ENCODE measurements at places on chromosomes 4 and X.

DNA sequence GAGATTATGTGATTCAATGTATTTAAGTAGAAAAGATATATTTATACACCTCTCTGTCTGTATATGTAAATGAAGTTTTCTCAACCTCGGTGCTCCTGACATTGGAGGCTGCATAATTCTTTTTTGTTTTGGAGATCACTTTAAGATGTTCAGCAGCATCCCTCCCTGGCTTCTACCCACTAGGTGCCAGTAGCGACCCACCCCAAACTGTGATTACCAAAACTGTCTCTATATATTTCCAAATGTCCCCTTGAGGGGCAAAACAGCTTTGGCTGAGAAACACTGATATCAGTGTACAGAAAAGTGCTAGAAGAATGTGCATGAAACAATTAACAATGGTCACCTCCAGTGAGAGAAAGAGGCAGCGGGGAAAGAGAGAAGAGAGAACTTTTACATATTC, 51.2 kb downstream of the DCX start:
- no peak overlapping the region for H3K4me3 ChIP-seq
- no peaks in the 10 kb centered on the region for H3K4me1 ChIP-seq
- peaks cover 60% of the 10 kb centered on the region for H3K27me3 ChIP-seq
- no peak overlapping the region for H3K27ac ChIP-seq
- H3K36me3 ChIP-seq = no peaks in the 10 kb centered on the region
- DNase-seq = no peak

DNA sequence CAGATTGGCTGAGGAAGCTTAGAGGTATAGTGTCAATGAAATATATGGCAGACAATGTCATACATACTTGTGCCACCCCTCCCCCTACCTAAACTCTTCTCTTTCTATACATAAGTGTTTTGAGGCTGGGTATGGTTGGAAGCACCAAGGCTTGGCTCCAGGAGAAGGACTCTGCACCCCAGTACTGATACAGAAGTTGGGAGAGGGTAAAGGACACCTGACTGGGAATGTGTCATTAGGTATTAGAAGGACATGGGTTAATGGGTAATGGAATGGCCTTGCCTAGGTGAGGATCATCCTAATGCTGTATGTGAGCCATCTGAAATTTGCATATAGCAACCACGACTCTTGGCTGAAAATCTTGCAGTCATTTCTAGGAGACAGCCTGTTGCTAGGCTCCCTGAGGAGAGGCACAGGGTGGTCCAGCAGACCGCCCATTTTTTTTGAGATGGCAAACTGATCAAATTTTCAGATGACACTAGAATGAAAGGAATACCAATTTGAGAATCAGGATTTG, 26.8 kb upstream of the AP1S2 start:
- H3K4me3 ChIP-seq = no peak overlapping the region
- no peaks in the 10 kb centered on the region for H3K4me1 ChIP-seq
- no peak overlapping the region for H3K27ac ChIP-seq
- DNase-seq = no peak
- peaks cover 70% of the 10 kb centered on the region for H3K27me3 ChIP-seq
- H3K36me3 ChIP-seq = no peaks in the 10 kb centered on the region

DNA sequence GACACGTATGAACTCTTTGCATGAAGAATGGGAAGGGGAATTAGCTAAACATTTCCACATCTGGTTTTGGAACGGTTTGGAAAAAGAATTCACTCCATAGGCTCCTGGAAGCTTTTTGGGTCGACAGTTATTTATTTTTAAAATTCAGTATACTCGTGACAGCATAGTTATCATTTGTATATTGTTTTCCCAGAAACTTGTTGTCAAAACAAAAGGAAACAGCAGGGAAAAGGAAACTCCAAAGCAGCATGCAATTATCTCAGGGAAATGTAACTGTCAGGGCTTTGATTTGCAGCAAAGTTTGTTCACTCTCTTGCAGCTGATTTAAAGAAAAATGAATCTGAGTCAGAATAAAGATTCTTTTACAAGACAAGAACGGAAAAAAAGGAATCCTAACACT, 86.5 kb downstream of the PLAC1 start:
- H3K27me3 ChIP-seq = peaks cover 37% of the 10 kb centered on the region
- DNase-seq = no peak
- no peak overlapping the region for H3K4me3 ChIP-seq
- H3K4me1 ChIP-seq = peaks cover 29% of the 10 kb centered on the region
- H3K27ac ChIP-seq = no peak overlapping the region

- no peak overlapping the region for H3K4me3 ChIP-seq
- peaks cover 55% of the 10 kb centered on the region for H3K36me3 ChIP-seq
- H3K27me3 ChIP-seq = no peaks in the 10 kb centered on the region
- H3K4me1 ChIP-seq = peaks cover 40% of the 10 kb centered on the region
- peak overlapping the region; percentile 67 for H3K27ac ChIP-seq
Observed at GRCh38 chr4:1731180-1731579, 9.9 kb downstream of the TACC3 start.

DNA sequence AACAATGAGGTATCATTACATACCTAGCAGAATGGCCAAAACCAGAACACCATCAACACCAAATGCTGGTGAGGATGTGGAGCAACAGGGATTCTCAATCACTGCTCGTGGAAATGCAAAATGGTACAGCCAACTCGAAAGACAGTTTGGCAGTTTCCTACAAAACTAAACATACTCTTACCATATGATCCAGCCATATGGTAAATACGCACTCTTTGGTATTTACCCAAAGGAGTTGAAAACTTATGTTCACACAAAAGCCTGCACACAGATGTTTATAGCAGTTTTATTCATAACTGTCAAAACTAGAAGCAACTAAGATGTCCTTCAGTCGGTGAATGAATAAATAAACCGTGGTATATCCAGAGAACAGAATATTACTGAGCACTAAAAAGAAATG, 7.8 kb downstream of the CASP3 start:
- no peak overlapping the region for H3K27ac ChIP-seq
- H3K4me3 ChIP-seq = no peak overlapping the region
- no peak for DNase-seq
- H3K4me1 ChIP-seq = peaks cover 14% of the 10 kb centered on the region
- H3K36me3 ChIP-seq = peaks cover 35% of the 10 kb centered on the region

GRCh38 chr4:19159874-19160273, 1091.8 kb upstream of the SLIT2 start:
- H3K4me3 ChIP-seq = no peak overlapping the region
- peaks cover 6% of the 10 kb centered on the region for H3K36me3 ChIP-seq
- no peak for DNase-seq
- no peaks in the 10 kb centered on the region for H3K4me1 ChIP-seq

GRCh38 chrX:23365541-23365940, 30.9 kb downstream of the PTCHD1 start:
- H3K36me3 ChIP-seq = peaks cover 7% of the 10 kb centered on the region
- DNase-seq = no peak
- H3K27ac ChIP-seq = no peak overlapping the region
- no peak overlapping the region for H3K4me3 ChIP-seq
- H3K4me1 ChIP-seq = no peaks in the 10 kb centered on the region

DNA sequence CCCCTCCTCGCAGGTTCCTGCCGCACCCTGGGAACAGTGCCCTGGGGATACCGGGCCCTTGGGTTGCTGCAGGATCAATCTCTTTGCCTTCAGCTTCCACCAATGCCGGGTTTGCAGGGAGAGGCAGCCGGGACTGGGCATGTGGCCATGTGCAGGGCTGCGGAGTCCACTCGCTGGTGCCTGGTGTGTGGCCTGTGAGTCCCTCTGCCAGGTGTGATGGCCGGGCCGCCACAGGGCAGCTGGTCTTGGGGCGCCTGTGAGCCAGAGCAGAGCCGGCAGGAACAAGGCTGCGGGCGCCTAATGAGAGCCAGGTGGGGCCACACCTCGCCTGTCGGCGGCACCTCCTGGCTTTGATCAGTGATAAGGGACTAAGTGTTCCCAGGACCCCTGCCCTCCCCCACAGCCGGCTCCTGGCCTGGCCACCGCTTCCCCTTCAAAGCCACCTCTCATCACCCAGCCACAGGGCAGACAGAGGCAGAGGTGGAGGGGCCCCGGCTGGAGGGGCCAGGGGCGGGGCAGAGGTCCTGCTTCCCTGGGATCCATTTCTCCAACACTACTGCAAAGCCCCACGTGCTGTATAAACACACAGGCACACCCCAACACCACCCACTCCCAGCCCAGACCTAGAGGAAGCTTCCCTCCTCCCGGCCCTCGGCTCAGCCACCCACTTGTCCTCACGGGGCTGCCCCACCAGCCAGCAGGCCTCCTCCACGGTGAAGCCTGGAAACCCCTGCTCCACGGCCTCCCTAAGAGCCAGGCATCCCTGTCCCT, 132.7 kb downstream of the CPZ start:
- DNase-seq = no peak
- peaks cover 5% of the 10 kb centered on the region for H3K4me1 ChIP-seq
- no peak overlapping the region for H3K4me3 ChIP-seq
- no peak overlapping the region for H3K27ac ChIP-seq
- H3K36me3 ChIP-seq = no peaks in the 10 kb centered on the region
- peaks cover 13% of the 10 kb centered on the region for H3K27me3 ChIP-seq

DNA sequence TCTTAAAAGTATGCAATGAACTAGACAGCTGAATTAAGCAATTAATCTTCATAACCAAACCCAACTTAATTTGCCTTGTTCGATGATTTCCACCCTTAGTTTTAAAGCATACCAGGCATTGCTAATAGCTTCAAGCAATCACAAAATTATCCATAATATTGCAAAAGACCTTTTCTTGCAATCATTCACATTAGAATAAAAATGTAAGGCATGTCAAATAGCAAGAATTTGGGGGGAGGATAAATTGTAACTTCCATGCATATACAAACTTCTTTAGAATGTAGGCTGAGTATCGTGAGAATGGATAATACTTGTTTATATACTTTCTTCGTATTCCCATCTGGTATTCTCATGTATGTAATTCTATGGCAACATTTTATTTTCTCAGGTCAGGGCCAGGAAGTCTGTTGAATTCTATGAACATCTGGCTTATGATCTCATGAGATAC, 28.7 kb upstream of the BMP2K start:
- H3K36me3 ChIP-seq = no peaks in the 10 kb centered on the region
- DNase-seq = no peak
- no peak overlapping the region for H3K4me3 ChIP-seq
- no peaks in the 10 kb centered on the region for H3K27me3 ChIP-seq
- no peaks in the 10 kb centered on the region for H3K4me1 ChIP-seq
- H3K27ac ChIP-seq = no peak overlapping the region

DNA sequence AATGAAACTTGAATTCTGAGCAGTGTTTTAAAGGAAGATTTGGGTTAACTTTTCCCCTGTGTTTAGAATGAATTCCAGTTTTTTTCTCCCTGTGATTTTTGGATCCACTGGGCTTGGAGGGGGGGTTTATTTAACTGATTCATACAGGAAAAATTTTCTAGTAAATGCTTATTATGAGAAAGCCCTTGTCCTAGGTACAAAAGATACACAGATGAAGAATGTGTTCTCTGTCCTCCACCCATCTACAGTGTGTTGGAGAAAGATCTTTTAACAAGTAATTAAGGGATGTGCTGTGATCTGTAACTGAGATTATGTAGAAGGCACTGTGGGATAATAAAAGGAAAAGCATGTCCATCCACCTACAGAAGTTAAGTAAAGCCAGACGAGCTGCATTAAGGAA, 103.9 kb downstream of the STIM2 start:
- no peak for DNase-seq
- peaks cover 10% of the 10 kb centered on the region for H3K4me1 ChIP-seq
- H3K27ac ChIP-seq = no peak overlapping the region
- H3K27me3 ChIP-seq = no peaks in the 10 kb centered on the region
- H3K4me3 ChIP-seq = no peak overlapping the region

DNA sequence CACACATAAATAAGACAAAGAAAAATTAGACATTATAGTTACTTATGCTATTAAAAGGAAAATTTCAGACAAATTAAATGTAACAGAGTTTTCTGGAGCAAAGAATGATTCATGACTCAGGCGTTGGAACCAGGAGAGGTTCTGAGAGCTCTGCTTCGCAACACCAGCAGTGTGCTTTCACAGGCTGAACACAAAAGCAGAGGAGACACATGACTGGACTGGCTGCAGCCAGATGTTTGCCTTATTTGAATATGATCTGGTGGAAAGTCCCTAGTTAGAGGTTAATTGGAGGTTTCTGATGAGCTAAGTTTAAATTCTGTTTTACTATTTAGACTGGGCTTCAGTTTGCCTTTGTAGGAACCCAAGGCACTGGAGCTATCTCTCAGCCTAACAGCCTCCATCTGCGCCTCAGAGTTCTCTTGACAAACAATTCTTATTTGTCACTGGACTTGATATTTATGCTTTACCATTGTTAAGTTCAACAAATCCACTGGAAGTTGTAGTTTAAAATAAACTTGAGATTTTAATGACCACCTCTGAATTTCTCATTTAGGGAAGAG, 16.2 kb downstream of the BOD1L1 start:
- H3K27ac ChIP-seq = peak overlapping the region; percentile 14
- H3K4me1 ChIP-seq = no peaks in the 10 kb centered on the region
- peaks cover 88% of the 10 kb centered on the region for H3K36me3 ChIP-seq
- no peaks in the 10 kb centered on the region for H3K27me3 ChIP-seq
- DNase-seq = no peak

GRCh38 chr4:7055990-7056325, 11.9 kb downstream of the GRPEL1 start:
- H3K4me3 ChIP-seq = no peak overlapping the region
- no peak for DNase-seq
- no peak overlapping the region for H3K27ac ChIP-seq
- peaks cover 4% of the 10 kb centered on the region for H3K4me1 ChIP-seq
- no peaks in the 10 kb centered on the region for H3K27me3 ChIP-seq

DNA sequence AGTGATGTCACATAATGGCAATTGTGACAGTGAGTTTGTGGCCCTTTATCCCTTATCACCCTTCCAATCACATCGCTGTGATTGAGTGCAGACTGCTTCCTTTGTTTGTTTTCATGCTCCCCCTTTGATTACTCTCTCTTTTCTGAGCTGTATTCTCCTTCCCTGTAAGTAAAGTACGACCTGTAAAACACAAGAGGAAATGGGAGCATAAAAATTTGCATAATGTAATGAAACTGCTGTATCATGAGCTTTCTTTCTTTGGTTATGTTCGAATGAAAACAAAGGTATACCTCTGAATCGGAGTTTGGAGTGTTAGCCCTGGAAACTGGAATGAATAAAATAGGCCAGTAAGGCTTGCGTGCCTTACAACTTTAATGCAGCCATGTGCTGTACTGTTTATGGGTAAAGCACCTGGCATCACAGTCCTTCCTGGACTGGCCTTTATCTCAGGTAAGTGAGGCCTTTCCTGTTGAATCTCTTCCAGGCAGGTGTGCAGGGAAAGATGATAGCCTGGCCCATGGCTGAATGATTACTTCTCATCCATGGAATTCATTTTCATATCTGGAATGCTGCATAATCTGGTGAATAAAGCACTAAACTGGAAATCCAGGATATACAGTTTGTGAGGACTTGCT, 26.6 kb upstream of the HS3ST1 start:
- H3K27ac ChIP-seq = no peak overlapping the region
- H3K36me3 ChIP-seq = no peaks in the 10 kb centered on the region
- H3K4me3 ChIP-seq = no peak overlapping the region
- H3K4me1 ChIP-seq = no peaks in the 10 kb centered on the region
- DNase-seq = no peak

DNA sequence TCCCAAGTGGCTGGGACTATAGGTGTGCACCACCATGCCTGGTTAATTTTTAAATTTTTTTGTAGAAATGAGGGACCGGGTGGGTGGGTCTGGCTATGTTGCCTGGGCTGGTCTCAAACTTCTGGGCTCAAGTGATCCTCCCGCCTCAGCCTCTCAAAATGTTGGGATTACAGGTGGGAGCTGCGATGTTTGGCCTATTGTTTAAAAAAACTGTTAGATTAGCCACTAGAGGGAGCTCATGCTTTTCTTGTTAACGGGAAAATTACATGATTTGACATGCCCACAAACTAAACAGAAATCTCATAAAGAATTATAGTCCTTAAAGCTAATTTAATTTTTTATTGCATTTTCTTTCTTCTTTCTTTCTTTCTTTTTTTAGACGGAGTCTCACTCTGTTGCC, 5.0 kb upstream of the SDAD1 start:
- H3K27ac ChIP-seq = peak overlapping the region; percentile 76
- H3K27me3 ChIP-seq = peaks cover 12% of the 10 kb centered on the region
- peaks cover 9% of the 10 kb centered on the region for H3K4me1 ChIP-seq

Data from MCF 10A (cell line).